ENCODE measurements at places on chromosomes 7 and 10.

- DNase-seq = no peak
Observed at GRCh38 chr10:31346953-31347352, 27.9 kb downstream of the ZEB1 start.

DNA sequence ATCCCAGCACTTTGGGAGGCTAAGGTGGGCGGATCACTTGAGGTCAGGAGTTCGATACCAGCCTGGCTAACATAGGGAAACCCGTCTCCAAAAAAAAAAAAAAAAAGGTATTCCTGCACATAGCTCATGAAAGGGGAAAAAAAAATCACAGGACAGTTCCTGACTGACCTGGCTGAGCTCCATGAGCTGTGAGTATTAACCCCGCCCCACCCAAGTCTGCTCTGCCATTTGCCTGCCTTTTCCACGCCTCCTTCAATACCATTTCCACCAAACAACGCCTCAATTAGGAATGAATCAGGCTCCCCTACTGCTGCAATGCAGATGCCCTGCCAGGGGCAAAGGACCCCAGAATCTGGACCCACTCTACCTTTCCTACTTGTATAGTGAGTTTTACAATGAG lies 55.0 kb downstream of the PDIA4 start:
- DNase-seq = no peak

DNA sequence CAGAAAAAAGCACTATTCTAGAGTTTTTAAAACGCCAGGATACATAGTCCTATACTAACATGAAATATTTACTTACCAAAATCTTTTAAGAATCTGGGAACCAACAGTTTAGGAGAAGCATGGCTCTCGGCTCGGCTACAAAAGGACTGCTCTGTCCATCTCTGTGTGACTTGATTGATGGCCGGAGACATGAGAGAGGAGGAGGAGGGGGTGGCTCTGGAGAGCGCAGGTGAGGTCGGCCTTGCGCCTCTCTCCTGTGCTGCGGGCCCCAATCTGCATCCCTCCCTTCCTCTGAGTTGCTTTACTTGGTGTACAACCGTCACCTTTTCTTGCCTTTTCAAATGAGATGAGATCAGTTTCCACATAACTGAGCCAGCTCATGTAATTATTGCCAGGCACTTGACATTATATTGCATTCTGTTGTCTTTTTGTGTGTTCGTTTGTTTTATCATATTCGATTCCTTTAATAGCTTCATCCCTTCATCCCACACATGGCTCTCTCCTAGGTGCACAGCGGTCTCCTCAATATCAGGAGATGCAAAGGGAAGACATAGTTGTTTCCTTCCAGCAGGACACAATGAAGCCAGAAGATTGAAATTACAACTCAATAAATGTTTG lies 87.8 kb upstream of the KLF6 start:
- DNase-seq = no peak

DNA sequence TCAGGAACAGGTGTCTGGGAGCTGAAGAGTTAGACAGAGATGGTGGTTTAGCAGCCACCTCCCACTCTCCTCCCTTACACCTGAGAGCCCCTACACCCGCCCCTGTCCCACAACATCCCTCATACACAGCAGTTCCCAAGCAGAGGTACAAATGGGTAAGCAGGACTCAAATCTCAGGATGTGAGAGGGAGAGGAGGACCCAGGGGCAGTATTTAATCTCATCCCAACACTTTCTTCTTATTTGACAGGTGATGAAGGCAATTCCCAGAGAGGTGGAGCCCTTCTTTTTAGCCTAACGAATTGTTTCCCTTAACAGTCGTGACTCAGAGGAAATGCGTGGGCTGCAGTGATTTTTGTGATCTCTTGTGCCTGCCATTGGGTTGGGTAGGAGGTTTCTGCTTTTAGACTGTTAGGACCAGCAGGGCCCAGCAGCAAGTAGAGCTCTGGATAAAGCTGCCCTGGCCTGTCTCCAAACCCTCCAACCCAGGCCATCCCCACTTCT lies 191.3 kb downstream of the HECW1 start:
- no peak for DNase-seq

DNA sequence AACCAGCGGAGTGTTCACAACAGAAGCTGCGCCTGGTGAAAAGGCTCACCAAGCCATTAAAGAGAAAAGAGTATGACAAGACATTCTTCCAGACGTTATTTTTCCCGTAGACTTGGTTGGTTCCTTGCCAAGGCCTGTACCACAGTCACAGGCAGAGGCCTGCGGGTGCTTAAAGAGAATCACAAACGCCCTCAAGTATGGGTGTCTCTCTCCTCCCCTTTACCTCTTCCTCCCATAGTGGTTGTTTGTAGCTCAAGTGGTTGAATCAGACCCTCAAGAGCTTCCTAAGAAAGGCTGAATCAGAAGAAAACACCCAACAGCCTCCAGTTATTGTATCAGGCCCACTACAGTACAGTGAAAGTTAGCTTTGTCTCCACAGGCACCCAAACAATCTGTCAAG lies 169.0 kb downstream of the CREB5 start:
- DNase-seq = no peak
